ENCODE measurements at places on chromosomes 2 and 18. TPM values are rescaled to one million over a fixed set of nuclear protein-coding genes. Genes with fewer than 3 reads are reported as not detected.
A peak's percentile ranks its signal among the peaks of the same experiment; 100 is the strongest.

UGT1A5 gene
- total RNA-seq = not detected

CNTNAP5 gene
- not detected for total RNA-seq

RTKN gene
- 1.0 TPM for total RNA-seq

CCDC121 gene
- total RNA-seq = 0.25 TPM

TMEM17 gene
- 0.15 TPM for total RNA-seq

CHRNG gene
- total RNA-seq = not detected

DNA sequence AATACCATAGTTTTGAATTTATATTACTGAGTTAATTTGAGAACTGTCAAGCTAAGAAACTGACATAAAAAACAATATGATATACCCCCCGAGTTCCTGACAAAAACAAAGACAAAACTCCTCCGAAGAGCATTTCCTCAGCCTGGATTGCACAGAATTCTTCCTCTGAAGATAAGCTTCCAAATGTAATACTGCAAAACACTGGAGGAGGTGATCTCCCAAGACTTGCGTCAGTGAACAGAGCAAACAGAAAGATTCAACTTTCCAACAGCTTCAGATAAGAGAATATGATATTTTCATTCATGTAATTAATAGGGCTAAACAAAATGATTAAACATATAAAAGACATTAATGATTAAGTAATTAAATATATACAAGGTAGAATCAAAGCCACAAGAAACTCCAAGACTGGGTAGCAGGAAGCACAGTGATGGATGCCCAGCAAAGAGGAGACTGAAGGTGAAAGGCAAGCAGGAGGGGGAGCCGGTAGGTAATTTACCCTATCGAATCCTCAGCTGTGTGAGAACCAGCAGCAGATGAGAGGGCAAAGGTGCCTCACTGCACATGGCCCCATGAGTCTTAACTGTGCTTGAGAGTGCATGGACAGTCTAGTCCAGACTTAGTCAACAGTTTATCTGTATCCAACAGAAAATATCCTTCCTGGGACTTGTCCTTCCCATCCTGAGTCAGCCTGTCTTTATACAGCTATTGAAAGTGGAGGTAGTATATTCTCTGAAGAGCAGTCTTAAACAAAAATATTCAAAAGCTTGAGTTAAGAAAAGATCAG, 18.3 kb upstream of the SERPINB3 start:
- DNase-seq = no peak

GRCh38 chr2:21818212-21818795, 694.5 kb downstream of the TDRD15 start:
- no peak for DNase-seq

DNA sequence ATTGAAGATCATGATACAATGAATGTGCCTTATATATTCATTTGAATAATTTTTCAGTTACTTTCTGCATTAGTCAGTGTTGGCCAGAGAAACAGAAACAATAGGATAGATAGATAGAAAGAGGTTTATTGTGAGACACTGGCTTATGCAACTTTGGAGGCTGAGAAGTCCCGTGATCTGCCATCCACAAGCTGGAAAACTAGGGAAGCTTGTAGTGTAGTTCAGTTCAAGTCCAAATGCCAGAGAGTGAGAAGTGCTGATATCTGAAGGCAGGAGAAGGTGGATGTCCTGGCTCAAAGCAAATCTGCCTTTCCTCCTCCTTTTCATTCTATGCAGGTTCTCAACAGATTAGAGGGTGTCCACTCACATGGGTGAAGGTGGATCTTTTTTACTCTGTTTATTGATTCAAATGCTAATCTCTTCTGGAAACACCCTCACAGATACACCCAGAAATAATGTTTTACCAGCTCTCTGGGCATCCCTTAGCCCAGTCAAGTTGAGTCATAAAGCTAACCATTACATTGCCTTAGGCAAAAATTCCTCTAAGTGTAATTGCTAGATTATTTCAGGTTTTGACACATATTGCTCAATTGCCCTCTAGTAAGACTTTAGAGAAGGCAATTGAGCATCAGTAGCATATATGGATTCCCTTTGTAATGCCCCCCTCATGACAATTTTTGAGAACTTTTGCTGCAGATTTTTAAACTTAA, 341.4 kb downstream of the LPIN1 start:
- DNase-seq = no peak

DNA sequence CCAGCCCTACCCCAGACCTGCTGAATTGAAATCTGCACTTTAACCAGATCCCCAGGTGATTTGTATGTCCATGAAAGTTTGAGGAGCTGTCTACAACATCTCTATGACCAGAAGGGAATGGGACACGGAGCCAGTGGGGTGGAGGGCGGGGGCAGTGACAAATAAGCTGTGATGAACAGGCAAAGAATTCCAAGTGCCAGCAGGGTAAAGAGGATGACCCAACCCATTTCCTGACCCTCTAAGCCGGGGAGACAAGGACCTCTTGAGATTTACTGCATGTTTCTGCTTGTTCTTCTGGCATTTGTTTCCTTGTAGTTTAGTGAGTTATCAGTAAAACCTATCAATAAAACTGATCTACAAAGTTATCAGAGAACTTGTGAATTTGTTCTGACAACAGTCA, 8.7 kb downstream of the TET3 start:
- no peak for DNase-seq

- DNase-seq = peak; percentile 27
These were observed 150.0 kb upstream of the ALKAL2 start for GRCh38 chr2:437756-438393.

GRCh38 chr2:186835628-186836027, 13.3 kb downstream of the ZSWIM2 start:
- no peak for DNase-seq

DNA sequence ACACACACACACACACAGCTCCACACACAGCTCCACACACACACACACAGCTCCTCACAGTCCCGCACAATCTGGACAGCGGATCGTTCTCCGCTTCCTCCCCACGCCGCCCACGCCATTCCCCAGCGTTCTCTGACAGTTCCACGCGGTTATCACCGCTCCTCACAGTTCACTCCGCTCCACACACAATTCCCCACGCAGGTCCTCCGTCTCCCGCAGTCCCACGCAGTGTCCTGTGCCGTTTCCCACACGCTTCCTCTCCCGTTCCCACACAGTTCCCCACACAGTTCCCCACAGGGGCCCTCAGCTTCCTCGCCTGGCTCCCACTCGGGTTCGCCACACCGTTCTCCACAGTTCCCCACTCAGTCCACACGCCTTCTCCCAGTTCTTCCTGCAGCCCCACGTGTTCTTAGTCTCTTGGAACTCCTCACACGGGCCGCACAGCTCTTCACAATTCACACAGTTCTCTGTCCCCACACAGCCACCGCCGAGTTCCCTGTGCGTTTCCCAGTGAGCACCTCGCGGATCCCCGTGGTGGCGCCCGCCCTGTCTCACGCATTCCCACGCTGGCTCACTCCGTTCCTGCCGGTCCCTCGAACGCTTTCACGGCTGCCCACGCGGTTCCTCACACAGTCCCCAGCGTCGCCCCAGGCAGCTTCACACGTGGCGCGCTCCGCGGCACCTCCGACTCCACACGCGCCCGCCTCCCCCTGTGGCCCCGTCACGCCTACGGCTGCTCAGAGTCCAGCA, 38.4 kb downstream of the KIF1A start:
- DNase-seq = no peak

- DNase-seq = no peak
These were observed 16.4 kb upstream of the ST3GAL5 start for GRCh38 chr2:85905187-85905666.

All from activated T-cell treated with anti-CD3 and anti-CD28 coated beads, Interleukin-2, amount 50 U/mL, for 4 hours (primary cell).